ENCODE measurements at places on chromosomes 1 and 21.

GRCh38 chr1:99645699-99646531 is at the start of gene PALMD:
PALMD (plus strand) TSS chr1:99646113; CDS start chr1:99646318, 205 bp downstream.
- no peak for DNase-seq

- no peak for DNase-seq
Observed at GRCh38 chr1:109249654-109250401, 489 bp downstream of the CELSR2 start.

GRCh38 chr1:202567738-202568137 is 142.5 kb downstream of the SYT2 start:
- no peak for DNase-seq

DNA sequence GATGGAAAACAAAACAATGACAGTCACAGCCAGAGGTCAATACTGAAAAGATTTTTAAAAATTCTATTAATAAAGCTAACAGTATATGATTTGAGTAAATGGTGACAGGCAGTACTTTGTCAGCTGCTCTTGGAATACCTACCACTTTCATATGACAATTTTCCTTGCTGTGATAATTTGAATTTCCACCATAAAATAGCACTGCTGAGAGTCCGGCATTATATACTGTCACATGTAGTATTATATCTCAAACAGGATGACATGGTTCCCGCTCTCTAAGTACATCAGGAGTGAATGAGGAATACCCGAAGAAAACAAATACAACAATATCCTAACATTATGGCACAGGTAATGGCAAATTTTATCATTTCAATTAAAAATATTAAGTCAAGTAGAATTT is 146.8 kb upstream of the TMPRSS15 start:
- DNase-seq, result no peak

- DNase-seq, result no peak
Observed at GRCh38 chr1:168755800-168756418, 26.9 kb upstream of the DPT start.

GRCh38 chr1:170863621-170864020 is 71.7 kb upstream of the MROH9 start:
- no peak for DNase-seq

- DNase-seq, result no peak
Observed at GRCh38 chr1:93758842-93759515, 77.3 kb upstream of the BCAR3 start.

DNA sequence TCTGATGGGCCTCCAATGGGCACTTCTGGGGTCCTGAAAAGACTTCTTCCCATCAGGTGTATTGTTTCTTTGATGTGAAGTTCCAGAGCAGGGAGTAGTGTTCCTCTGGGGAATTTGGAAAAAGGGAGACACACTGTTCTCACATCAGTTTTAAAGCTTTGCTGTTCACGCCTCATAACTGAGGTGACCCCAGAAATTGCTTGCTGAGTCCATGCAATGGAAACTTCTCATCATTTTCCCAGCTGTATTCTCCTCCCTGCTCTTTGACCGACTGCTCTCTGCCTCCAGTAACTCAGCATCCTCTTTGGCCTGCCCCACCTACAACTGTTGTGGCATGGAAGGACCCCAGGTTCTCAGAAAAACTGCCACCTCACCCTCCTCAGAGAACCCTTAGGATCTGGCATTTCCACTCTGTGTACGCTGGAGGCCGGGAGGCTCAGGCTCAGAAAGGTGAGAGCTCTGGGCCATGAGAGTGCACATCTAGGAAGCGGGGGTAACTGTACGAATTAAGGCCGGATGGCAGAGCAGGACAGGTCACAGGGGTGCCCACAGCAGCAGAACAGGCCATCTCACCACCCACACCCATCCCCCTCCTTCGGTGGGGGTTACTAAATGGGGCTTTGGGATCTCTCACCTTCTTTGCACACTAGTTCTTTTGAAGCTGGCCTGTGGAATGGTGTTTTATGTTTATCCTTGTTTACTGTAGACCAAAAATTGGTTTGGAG is 51.2 kb downstream of the STX6 start:
- DNase-seq, result no peak

DNA sequence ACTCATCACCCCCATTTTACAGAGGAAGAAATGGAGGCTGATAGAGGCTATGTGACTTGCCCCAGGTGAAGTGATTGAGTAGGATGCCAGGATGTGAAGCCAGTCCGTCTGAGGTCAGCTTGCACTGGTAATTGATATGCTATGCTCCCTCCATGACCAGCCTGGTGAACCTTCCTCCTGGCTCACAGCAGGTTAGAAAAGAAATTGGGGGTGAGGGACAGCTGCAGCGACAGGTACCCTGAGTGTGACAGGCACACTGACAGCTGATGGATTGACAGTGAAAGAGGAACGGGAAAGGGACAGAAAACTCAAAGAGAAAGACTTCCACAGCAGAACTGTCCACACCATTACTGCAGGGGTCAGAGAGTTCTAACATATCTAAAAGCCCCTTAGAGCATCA is 102.1 kb downstream of the SUSD4 start:
- no peak for DNase-seq

DNA sequence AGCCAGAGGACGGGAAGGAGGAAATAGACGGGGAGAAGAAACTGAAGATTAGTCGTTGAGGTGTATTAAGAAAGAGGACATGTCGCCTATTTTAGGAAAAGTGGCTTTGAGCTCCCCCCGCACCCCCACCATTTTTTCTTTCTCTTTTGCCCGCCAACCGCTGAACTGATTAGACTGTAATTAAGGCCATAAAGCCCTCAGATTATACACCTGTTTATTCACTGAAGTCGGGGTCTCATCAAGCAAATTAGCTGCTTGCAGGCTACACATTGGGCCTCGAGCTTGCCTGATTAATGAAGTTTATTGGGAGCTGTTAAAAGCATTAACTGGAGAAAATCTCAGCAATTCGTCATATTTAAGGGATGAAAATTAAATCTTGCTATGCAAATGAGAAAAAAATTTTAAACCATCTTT is 119.4 kb upstream of the RRP15 start:
- no peak for DNase-seq

- no peak for DNase-seq
Observed at GRCh38 chr1:204565617-204566582, 49.7 kb downstream of the MDM4 start.

- DNase-seq, result no peak
Observed at GRCh38 chr1:33267468-33268205, 11.3 kb downstream of the ZNF362 start.

- DNase-seq, result no peak
Observed at GRCh38 chr1:163885510-163885909, 563.8 kb downstream of the NUF2 start.

DNA sequence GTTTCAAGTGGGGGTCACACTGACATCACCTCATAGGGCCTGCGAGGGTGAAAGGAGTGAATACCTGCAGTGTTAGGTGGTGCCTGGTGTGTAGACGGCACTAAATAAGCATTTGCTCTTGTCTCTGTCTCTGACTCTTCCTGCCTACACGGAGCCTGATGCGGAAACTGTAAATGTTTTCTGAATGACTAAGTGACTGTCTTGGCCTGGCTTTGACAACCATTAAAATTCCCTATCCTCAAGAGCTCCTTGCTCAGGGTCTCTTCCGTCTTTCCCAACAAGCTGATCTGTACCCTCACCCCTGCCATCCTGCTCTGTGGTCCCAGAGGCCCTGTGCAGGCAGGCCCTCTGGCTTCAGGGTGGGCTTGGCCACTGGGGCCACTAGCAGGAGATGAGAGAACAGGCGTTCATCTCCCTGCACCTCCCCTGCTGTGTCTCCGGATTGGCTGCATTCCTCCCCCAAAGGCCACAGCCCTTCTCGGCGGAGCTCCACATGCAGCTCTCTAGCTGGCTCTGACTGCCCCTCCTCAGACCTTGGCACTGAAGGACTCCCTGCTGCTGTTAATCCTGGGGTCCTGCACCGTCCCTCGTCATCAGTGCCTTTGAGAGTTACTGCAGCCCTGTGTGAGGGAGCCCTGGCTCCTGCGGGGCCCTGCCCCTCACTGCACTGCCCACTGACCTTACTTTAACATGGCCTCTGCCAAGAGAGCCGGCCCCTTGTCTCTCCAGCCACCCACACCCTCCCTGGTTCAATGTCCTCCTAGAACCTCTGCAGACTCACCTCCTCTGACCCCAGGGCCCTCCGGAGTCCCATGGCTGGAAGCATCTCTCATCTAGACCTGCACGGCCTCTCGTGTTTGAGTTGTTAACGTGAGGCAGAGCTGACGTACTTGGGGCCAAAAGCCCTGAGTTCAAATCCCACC is 211.1 kb downstream of the MATN1 start:
- no peak for DNase-seq

DNA sequence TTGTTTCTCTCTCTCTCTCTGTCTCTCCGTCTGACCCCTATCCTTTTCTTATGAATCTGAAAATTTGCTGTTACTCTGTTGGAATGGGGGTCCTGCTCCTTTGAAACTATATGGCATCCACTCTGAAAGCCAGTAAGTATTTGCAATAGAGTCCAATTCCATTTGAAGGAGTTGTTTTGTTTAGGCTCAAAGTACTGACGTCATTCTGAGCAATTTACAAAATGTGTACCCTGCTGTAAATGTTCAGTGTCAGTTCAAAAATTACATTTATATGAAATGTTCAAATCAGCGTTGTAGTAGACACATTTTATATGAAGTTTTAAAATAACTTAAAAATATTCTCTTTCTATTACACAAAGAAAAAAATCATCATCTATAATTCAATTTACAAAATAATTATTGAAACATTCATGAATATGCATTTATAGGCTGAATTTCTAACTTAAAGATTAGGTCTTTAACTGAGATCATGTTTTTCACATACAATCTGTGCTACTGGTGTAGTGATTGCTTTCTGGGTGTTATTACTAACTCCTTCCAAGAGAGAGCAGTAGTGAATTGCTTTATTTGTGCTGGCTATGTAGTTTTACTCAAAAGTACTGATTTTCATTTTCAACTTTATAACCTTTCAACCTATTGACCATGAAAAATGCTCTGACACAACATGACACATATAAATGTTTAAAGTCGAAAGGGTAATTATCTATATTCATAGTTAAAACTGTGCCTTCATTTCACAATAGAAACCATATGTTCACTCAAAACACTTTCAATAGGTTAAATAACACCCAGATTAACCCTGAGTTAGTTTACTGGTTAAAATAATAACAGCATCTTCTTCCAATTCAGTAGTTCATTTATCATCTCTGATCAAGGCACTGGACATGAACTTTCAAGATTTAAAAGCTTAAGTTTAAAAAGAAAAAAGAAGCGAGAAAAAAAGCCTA is 253.1 kb upstream of the ADGRL4 start:
- no peak for DNase-seq

DNA sequence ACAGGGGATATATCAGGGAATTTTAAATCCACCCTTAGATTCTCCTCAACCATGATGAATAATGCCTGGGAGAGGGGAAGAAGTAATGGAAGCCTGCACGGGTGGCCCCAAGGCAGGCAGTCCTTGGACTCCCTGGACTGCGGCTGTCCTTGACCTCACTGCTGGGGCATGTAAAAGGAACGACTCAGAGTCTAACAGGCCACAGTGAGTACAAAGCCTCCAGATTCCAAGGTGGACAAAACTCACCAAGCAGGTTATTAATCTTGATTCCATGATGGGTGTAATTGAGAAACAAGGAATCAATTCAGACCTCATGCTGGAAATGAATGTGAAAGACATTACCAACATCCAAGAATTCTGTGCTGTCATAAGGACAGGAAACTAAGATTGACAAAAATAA is 13.0 kb upstream of the ARHGAP29 start:
- DNase-seq, result no peak

- no peak for DNase-seq
Observed at GRCh38 chr1:223150443-223150842, 7.4 kb upstream of the TLR5 start.

GRCh38 chr1:155648207-155649147 is 38.5 kb downstream of the MSTO1 start:
- no peak for DNase-seq

- no peak for DNase-seq
Observed at GRCh38 chr1:222243902-222244301, 304.0 kb downstream of the HHIPL2 start.

DNA sequence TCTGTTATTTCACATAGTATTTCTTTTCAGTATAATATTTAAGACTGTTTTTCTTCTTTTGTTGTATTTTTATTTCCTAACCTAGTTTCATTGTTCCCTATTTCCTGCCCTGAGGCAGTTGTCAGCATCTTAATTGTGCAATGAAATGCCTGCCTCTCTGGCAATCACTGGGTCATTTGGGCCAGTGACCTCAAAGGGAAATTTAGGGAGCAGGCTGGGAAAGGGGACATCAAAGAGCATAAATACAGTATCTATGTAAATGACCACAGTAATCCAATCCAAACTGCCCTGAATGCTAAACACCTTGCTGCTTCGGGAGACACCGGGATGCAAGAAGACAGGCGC is 147.8 kb downstream of the TLR5 start:
- no peak for DNase-seq

- no peak for DNase-seq
Observed at GRCh38 chr1:192998536-192998935, 60.6 kb downstream of the UCHL5 start.

DNA sequence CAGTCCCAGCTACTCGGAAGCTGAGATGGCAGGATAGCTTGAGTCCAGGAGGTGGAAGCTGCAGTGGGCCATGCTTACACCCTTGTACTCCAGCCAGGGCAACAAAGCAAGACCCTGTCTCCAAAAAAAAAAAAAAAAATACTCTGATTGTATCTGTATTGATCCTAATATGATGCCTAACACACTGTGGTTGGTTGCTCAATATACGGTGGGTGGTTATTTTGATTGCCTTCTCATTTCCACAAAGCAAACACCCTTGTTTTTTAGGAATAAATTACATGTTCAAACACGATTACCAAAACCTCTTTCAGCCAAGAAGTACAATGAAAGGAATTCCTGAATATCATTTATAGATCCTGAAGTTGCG is 3.4 kb downstream of the EGLN1 start:
- no peak for DNase-seq

DNA sequence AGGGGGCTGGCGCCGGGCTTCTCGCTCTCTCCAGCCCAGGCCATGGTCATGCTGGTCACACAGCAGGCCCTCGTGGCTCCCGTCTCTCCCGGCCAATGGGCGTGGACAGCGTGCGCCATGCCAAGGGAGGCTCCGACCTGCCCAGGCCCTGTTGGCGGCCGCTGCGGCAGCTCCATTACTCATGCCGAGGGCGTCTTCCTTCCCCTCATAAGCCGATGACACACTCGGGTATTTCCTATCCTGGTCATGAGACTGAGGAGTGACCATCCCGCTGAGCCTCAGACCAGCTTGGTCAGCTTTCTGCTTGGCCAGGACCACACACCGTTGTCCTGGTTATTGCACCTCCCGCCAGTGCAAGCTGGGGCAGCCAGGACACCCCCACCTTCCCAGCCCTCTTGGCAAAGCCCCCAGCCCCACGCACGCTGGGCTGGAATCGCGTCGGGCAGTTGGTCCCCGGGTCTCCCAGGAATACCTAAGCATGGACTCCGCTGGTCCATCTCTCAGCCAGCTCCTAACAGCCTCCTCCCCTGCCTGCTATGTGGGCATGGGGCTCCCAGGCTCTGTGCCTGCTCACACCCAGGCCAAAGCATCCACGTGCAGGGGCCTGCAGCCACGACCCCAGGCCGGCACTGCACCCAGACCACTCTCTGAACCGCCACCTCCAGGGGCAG is 49.8 kb downstream of the ARHGEF16 start:
- no peak for DNase-seq

GRCh38 chr1:43707190-43708001 is at the start of gene ST3GAL3:
ST3GAL3 (plus strand) TSS chr1:43707536; CDS start chr1:43736263, 28,727 bp downstream.
- peak; percentile 84 for DNase-seq

- no peak for DNase-seq
Observed at GRCh38 chr1:55569417-55569816, 354.3 kb upstream of the USP24 start.

GRCh38 chr1:220182656-220183055 is 88.7 kb downstream of the IARS2 start:
- DNase-seq, result no peak

All from stimulated activated CD8-positive, alpha-beta memory T cell treated with anti-CD3 and anti-CD28 coated beads, Interleukin-4, amount 100 ng/mL, for 4 hours (primary cell).